ENCODE measurements at places on chromosomes 11 and 22.

- DNase-seq: no peak
These were observed 25.2 kb downstream of the MORC2 start for GRCh38 chr22:30943368-30943767.

- DNase-seq: no peak
These were observed 85.2 kb downstream of the RELT start for GRCh38 chr11:73461335-73461840.

- DNase-seq: no peak
These were observed 652.0 kb upstream of the CCDC90B start for GRCh38 chr11:83938148-83938547.

DNA sequence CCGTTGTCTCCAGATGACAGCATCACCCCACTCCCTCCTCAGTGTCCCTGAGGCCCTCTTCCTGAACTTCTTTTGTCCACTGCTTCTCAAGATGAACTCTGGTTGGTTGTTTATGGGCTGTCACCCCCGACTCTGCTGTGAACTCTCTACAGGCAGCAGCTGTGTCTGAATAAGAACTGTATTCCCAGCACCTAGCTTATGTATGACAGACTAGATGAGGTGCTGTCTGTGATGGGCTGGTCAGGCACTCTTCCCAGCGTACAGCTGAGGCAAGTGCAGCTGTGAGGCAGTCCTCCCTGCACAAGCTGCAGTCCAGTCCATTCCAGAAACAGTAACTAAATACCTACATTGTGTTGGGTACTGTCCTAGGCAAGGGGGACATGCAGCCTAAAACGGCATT, 111.4 kb upstream of the PITPNB start:
- no peak for DNase-seq

DNA sequence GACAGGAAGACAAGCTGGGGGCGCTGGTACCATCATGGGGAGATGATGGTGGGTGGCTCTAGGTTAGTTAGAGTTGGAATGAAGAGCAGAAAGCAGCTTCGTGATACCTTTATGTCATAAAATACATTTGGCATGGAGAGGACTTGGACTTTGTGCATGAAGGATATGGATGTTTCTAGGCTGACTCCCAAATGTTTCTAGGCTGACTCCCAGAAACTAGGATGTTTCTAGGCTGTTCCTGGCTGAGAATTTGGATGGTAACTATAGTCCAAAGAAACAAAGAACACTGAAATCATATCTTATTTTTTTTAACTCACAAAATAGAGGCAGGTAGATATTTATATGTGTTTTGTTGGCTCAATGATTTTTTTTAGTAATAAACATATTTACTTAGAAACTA, 89.4 kb upstream of the VPREB1 start:
- DNase-seq: no peak

DNA sequence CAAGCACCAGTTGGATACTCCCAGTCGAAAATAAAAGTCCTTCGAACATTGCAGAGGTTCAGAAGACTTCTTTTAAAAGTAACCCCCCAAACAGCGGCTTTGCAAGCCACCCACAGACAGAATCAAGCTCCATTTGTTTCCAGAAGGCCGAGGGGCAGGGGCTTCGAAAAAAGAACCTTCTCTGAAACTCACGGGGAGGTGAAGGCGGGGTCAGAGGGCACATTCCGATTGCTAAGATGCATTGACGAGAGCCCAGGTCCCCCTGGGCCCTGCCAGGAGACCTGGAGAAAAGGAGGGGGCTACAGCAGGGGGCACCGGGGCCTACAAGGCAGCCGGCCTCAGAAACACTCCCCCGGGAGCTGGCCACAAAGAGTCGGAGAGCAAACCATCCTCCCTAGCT, 306.8 kb downstream of the MN1 start:
- no peak for DNase-seq

GRCh38 chr11:59302991-59303390, 55.7 kb upstream of the OR5AN1 start:
- DNase-seq: no peak

GRCh38 chr22:17397756-17398547, 28.7 kb downstream of the CECR2 start:
- DNase-seq: no peak

- no peak for DNase-seq
These were observed 4.9 kb downstream of the PSMD13 start for GRCh38 chr11:241634-242033.

DNA sequence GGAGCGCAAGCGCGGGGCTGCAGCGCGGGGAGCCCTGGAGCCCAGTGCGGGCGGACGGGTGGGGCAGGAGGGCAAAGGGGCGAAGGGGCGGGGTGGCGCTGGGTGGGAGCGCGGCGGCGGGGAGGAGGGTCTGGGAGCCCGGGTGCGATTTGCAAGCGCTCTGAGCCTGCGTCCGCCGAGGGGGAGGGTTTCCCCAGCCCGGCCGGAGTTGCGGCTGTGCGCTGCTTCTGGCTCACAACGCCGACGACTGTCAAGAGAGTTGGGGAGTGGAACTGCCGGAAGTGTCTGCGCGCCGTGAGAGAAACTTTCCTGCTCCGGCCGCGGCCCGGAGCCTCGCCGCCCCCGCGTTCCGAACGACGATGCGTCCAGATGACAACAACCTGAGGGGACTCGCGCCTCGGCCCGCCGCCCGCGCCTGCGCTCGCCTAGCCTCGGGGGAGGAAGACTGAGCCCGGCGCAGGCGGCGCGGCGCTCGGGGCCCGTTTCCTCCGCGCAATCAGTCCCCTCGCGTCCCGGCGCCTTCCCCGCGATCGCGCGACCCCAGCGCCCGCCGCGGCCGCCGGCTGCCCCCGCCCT, at the start of gene ARHGAP42:
Gene ARHGAP42 (plus strand): TSS at position 235 of the 576 bp plus-strand sequence. CDS start 391 bp downstream, outside the sequence.
- no peak for DNase-seq

DNA sequence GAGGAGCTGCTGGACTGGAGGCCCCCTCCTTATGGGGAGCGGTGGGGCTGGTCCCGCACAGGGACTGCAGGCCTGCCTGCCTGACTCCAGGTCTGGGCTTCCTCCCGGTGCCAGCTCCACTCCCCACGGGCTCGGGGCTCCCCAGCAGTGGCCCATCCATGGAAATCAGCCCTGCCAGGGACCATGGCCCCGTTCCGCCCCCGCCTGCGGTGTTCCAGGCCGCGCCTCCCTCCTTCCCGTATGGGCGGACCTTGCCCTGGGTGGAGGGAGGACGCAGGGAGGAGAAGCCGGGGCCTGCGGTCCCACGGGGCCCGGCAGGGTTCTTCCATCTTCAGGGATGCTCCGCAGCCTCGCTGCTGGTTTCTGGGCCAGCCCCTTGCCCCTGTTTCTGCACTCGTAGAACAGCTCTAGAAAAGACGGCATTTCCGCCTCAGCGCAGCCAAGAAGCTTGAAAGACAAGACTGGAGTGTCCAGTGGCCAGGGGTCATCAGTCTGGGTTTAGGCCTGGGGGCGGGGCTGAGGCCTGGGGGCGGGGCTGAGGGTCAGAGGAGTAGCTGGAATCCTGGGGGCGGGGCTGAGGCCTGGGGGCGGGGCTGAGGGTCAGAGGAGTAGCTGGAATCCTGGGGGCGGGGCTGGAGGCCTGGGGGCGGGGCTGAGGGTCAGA, 1330.6 kb downstream of the BRD1 start:
- DNase-seq: no peak

GRCh38 chr11:8867931-8868631, 42.9 kb upstream of the AKIP1 start:
- no peak for DNase-seq

DNA sequence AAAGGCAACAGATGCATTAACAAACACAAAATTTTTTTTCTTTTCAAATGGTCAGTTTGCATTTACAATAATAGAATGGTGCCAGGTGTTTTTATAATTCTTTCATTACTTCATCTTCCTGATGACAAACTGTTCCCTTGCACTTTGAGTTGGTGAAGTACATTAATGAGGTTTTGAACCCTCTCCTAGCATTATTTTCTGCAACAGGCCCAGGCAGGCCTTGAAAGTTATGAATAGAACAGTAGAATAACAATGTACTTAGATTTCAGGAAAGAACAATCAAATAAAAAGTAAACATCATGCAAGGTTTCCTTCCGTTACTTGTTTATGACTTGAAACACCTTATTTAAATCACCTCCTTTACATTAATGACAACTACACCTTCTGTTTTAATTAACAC, 9.6 kb downstream of the BTG4 start:
- DNase-seq: no peak

DNA sequence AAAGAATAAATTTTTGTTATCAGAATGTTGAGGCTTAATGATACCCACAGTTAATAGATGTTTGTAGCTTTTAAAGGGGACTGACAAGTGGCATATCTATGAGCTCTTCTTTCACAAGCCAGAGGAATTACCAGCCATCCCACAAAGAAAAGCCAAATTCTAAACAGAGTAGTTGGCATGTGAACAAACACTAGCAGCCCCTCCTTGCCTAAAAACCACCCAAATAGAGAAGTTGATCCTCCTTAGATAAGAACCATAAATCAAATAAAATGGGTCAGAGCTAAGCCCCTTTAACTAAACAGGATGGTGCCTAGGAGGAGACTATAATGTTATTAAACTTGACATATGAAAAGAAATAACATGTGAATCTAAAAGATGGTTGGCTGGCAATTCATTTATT, 11.4 kb downstream of the LPXN start:
- DNase-seq: no peak

DNA sequence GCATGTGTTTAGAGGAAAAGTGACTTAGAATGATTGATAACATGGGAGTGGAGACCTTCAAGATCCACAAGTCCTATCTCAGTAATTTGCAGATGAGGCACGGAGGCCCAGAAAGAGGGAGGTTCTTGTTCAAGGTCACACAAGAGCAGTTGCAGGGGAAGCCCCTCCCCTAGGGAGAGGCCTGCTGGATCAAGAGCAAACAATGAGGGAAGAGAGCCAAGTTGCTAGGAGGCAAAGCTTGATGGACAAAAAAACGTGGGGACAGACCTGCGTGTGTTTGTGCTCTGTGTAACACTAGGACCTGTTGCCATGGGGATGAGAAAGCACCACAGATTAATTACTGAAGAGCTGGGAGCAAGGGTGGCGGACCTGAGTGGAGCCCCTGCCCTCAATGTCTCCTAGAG, 6.4 kb upstream of the MFRP start:
- DNase-seq: no peak

GRCh38 chr11:45410391-45411227, 124.5 kb upstream of the SYT13 start:
- no peak for DNase-seq

- DNase-seq: no peak
These were observed 688.7 kb downstream of the ETS1 start for GRCh38 chr11:127898422-127899365.

- DNase-seq: no peak
These were observed 52.4 kb downstream of the MCM5 start for GRCh38 chr22:35452351-35452781.

DNA sequence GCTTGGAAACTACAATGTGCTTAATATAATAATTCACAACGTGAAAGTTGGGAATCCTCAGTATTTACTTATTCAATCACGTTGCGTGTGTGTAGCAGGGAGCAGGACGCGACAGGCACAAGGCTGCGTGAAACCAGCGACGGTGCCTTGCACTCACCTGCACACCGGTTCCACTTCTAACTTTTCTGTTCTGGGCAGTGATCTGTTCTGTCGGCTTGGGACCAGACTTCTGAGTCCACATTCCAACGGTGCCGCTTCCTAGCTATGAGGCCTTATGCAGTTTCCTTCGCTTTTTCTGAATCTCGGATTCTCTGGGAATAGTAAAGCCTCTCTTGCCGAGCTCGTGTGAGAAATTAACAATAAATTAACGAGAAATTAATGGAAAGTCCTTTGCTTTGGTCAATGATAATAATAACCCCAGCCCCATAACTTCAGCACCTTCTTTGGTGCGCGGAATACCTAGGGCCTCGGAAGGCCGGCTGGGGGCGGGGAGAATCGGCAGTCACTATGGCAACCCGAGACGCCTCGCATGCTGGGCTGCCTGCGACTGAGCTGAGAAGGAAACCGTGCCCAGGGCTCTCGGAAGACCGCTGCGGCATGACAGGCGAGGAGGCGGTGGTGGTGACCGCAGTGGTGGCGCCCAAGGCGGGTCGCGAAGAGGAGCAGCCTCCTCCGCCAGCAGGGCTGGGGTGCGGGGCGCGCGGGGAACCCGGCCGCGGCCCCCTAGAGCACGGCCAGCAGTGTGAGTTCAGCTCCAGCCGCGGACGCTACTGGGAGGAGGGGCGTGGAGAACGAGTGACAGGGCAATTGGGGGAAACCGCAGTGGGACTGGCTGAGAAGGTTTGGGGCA, at the start of gene C11orf97:
Gene C11orf97 (plus strand): TSS at position 530 of the 850 bp plus-strand sequence. CDS start 68 bp downstream, at position 598.
- no peak for DNase-seq

- no peak for DNase-seq
These were observed at the start of gene HTR3B for GRCh38 chr11:113904379-113905101. Gene HTR3B (plus strand): TSS chr11:113904796. CDS start chr11:113904934, 138 bp downstream.

DNA sequence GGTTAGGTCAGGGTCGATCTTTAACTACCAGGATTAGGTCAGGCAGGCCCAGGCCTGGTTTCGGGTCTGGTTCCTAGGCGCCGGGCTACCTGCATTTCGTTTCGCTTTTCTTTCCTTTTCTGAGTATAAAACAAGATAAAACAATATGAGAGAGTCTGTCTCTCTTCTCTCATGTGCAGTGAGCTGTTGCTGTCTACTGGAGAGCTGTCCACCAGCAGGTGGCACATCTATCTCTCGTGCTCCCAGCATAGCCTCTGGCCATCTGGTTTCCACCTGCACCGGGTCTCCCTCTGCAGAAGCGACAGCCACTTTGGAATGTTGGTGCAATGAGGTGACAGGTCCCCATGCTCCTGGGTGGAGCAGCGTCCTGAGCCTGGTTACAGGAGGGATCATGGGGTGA, 27.6 kb downstream of the RIBC2 start:
- no peak for DNase-seq

GRCh38 chr11:6238902-6239301, at the start of gene CNGA4:
Gene CNGA4 (plus strand): TSS chr11:6239089. CDS start chr11:6239207, 118 bp downstream.
- no peak for DNase-seq

GRCh38 chr22:46659791-46660186, 39.6 kb downstream of the GRAMD4 start:
- no peak for DNase-seq
